ENCODE measurements at places on chromosomes 13 and 19.

GRCh38 chr13:97117388-97117910 is 104.7 kb upstream of the MBNL2 start:
- DNase-seq = no peak

- no peak for DNase-seq
Measured at GRCh38 chr13:27005556-27005955, 166.1 kb downstream of the USP12 start.

GRCh38 chr13:55038230-55038629 is 2009.6 kb downstream of the OLFM4 start:
- DNase-seq = no peak

DNA sequence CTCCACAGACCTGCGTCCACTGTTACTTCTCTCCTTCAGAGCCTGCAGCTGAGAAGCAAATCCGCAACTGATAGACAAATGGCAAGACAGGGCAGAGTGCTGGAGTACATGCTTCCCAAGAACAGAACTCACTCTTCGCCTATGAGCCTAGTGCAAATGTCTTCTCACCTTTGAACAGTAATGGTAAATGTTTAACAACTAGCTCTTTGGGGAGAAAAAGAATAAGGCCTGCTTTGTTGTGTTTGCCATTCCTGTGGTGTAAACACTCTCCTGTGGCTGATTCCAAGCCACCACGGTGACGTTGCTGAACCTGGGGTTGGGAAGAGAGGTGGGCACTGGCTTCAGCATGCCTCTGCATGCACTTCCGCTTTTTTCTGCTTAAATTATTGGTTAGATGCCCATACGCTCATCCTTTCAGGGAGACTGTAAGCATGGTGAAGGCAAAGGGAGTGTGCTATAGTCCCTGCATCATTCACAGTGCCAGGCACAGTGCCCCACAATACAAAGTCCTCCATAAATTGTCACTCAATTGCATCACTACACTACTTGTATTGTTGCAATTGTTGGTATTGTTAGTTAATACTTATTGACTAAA is 28.1 kb upstream of the GTF3A start:
- no peak for DNase-seq

DNA sequence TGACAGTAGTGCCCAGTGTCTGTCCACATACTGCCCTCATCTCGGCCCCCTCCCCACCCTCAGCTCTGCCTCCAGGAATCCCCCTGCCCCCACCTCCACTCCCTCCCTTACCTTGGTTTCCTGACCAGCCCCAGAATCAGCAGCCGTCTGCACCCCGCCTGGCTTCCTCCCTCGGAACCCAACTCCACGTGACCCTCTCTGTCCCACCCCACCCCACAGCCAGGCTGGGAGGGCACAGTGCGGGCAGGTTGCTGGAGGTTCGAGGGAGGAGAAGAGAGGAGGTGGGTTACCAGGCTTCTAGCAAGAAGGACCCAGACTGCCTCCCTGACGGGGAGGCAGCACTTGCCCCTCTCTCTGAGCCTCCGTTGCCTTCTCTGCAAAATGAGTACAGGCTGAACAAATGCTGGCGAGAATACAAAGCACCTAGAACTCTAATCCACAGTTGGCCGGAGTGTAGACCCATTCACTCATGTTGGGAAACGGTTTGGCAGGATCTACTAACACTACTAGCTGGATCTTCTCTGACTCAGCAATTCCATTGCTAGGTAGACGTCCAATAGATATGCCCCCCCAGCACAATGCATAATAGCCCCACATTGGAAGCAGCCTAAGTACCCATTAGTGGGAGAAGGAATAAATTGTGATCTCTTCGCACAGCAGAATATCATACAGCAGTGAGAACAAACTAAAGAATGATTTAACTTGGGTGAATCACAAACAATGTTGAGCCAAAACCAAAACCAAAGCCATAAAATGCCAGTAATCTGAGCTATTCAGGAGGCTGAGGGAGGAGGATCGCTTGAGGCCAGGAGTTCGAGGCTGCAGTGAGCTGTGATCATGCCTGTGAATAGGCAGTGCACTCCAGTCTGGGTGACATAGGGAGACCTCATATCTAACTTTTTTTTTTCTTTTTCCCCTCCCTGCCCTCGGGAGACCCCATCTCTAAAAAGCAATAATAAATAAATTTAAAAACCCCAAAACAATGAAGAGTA is at the start of gene RASAL3:
Gene RASAL3 (minus strand): TSS at position 151 of the 992 bp plus-strand sequence. CDS start 186 bp downstream, outside the sequence.
- DNase-seq = no peak

- DNase-seq = no peak
Measured at GRCh38 chr13:71811344-71811743, 55.7 kb downstream of the DACH1 start.

GRCh38 chr19:11299946-11300810 is 4.2 kb downstream of the TSPAN16 start:
- no peak for DNase-seq

DNA sequence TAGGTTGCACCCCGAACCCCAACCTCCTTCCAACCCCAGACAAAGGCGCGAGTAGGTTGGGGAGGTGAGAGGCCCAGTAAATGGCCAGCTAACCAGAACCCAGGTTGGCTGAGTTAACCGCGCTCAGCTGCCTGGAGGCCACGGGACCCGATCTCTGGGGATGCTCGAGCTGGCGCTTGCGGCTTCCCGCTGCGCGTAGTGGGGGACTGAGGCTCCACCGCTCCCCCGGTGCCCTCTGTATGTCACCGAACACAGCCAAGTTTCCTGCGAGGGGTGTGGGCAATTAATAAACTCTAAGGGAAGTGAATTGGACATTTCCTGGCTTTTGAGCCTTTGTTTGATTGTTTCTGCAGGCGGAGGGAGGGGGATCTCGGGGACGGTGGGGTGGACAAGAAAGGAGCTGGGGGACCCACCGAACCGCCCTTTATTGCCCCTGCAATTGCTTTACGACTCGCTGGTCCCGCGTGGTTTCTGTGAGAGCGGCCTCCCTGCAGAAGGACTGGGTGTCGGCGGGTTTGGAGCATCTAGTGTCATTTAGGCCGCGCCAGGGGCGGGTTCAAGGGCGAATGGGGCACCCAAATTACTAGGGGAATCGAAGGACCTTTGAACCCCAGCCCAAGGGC is 3.5 kb upstream of the ZIC5 start:
- DNase-seq = no peak

- no peak for DNase-seq
Measured at GRCh38 chr19:44893332-44894051, 2.4 kb downstream of the TOMM40 start.

GRCh38 chr19:46279177-46279576 is 17.7 kb upstream of the HIF3A start:
- DNase-seq = no peak

DNA sequence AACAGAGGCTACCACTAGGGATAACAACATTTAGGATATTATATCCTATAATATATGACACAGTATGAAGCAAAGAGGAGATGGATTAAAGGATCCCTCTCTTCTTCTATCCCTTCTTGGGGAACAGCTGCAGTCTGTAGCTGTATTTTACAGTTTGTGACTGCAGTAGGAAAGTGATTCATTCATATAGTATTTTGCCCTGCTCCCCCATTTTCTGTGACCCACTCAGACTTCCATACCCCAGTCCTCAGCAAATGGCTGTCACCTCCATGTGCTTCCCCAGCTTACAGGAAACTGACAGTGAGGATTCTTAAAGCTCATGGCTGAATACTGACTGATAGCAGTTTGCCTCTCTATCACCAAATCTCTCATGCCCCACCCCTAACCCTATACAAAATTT is 27.5 kb downstream of the MICU2 start:
- no peak for DNase-seq

DNA sequence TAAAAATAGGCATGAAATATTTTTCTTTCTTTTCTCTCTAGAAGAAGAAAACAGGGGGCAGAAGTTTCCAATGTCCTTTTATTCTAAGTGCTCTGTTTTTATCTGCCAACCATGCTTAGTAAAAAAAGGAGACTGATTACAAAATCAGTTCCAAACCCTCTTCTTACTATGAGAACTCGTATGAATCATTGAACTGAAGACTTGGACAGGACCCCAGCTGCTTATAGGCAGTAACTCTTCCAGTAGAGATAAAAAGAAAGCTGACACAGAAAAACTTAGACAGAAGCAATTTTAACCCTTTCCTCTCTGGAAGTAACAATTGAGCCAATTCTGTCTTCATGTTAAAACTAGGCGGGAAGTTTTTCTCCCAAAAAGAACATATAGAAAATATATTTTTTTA is 24.5 kb upstream of the FREM2 start:
- no peak for DNase-seq

GRCh38 chr19:53780506-53780905 is 43.6 kb downstream of the NLRP12 start:
- no peak for DNase-seq
